Gastrocnemius medialis (tissue), 4 donors: ENCODE measurements at places on chromosomes 13 and 19.

GRCh38 chr13:30745906-30746686, 10.8 kb downstream of the ALOX5AP start:
- peak; percentile 30 for DNase-seq

DNA sequence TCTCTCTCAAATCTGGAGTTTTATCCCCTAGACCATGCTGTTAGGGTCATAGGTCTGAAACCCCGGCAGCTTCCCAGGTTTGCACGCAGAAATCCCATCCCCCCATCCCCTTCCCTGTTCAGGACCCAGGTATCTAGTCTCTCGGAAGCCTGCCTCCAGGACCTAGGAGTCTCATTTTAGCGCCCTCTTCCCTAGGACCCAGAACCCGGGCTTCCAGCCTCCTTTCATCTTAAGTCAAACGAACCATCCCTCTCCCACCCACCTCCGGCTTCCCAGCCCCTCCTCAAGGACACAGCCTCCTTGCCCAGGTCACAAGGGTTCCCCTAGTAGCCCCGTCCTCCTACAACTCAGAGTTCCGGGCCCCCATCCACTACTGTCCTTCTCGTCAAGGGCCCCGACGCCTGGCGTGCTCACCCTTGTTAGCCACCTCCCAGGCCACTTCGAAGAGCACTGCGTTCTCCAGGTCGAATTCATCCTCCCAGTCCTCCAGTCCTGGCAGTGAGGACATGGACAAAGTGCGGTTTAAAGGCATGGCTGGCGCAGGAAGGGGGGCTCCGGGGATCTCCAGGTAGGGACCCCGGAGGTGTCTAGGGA, 431 bp downstream of the GYS1 start:
- DNase-seq: no peak

DNA sequence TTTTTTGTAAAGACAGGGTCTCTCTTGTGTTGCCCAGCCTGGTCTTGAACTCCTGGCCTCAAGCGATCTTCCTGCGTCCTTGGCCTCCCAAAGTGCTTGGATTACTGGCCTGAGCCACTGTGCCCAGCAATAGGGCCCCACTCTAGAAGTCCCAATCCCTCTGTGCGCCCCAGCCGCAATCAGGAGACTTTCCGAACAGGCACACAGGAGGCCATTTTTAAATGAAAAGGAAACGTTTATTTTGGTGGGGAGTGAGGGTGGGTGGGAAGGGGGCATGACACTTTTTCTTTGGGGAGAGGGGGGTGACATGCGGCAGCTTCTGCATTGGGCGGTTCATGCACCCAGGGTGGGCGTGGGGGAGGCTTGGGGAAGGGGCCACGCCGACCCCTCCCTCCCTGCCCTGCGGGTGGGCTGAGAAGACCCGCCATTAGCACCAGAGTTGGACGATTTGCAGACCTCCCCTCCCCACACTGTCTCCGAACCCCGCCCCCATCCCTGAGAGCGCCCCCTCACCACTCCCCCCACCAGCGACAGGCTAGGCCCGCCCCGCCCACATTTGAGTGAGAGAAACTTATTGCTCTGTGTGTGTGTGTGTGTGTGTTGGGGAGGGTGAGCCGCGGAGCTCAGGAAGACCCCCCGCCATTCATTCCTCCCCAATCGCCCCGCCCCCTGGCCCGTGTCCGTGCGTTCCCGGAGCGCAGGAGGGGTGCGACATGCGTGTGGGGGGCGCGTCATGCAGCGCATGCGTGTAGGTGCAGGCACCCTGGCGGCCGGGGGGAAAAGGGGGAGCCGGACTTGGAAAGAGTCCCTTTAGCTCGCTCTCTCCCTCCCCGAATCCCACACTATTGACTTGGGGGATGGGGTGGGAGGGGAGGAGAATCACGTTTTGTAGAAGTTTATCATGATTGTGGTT, 17.2 kb downstream of the KCNC3 start:
- DNase-seq: no peak

- no peak for DNase-seq
Observed at GRCh38 chr19:14479975-14480699, 5.0 kb upstream of the PTGER1 start.

DNA sequence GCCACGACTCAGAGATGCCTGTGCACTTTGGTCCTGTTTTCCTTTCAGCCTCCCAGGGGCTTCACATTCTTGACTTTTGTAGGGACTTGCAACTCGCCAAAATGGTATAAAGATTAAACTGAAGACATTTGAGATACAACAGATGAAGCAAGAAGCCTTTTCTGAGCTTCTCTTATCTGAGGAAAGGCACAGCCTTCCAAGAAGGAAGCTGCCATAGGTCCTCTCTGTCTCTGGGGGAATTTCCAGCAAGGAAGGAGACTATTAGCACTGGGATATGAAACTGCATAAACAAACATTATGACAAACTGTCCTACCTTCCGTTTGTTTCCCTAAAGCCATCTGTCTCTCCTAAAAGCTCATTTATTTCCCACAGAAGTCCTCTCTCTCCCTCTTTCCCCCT, 39.3 kb downstream of the TGDS start:
- no peak for DNase-seq

DNA sequence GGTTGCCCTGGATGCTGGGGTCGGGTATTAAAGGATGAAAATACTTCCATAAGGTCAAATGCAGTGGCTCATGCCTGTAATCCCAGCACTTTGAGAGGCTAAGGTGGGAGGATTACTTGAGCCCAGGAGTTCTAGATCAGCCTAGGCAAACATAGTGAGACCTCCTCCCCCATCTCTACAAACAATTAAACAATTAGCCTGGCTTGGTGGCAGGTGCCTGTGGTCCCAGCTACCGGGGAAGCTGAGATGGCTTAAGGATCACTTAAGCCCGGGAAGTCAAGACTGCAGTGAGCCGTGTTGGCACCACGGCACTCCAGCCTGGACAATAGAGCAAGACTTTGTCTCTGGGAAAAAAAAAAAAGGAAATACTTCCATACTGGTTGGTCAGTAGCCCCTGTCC, 1.5 kb downstream of the KLK11 start:
- DNase-seq: no peak
